Muscle of back (tissue), 13 donors: ENCODE measurements at places on chromosomes 5 and 9. TPM values are rescaled to one million over a fixed set of nuclear protein-coding genes. Genes with fewer than 3 reads are reported as not detected.

The TNFSF8 gene
- 0.60 TPM for polyA plus RNA-seq

The KCNV2 gene
- polyA plus RNA-seq = 0.08 TPM

The GPR21 gene
- 0.48 TPM for polyA plus RNA-seq

The SPATA31D4 gene
- polyA plus RNA-seq = not detected

The PCAT7 gene
- 2.2 TPM for polyA plus RNA-seq

The UBE2D2 gene
- 121 TPM for polyA plus RNA-seq

The GHR gene
- 22.6 TPM for polyA plus RNA-seq

The CER1 gene
- not detected for polyA plus RNA-seq

The ADAMTS2 gene
- 52.8 TPM for polyA plus RNA-seq

The PHF24 gene
- polyA plus RNA-seq = 0.12 TPM

The ALDH1A1 gene
- polyA plus RNA-seq = 31.9 TPM

The FAM151B gene
- 3.0 TPM for polyA plus RNA-seq

The MARCOL gene
- polyA plus RNA-seq = not detected

The PTGS1 gene
- polyA plus RNA-seq = 5.7 TPM

The CTSV gene
- polyA plus RNA-seq = 0.83 TPM

The IL33 gene
- 34.5 TPM for polyA plus RNA-seq

The ICE1 gene
- polyA plus RNA-seq = 24.6 TPM

The OMD gene
- 4.9 TPM for polyA plus RNA-seq

The HAND1 gene
- not detected for polyA plus RNA-seq

The CEL gene
- 2.4 TPM for polyA plus RNA-seq

The PTPRD gene
- 68.5 TPM for polyA plus RNA-seq

The SIT1 gene
- 0.72 TPM for polyA plus RNA-seq

The APBA1 gene
- polyA plus RNA-seq = 6.7 TPM

The CSF1R gene
- 26.4 TPM for polyA plus RNA-seq

The CHMP5 gene
- polyA plus RNA-seq = 74.6 TPM

The BRIX1 gene
- polyA plus RNA-seq = 33.1 TPM

The MAST4 gene
- polyA plus RNA-seq = 11.3 TPM

The DDX4 gene
- 0.12 TPM for polyA plus RNA-seq

The SPINK7 gene
- polyA plus RNA-seq = not detected

The CD274 gene
- 1.9 TPM for polyA plus RNA-seq

The PCDHGA9 gene
- 3.7 TPM for polyA plus RNA-seq

The NUTM2G gene
- 0.46 TPM for polyA plus RNA-seq

The TMEM167A gene
- polyA plus RNA-seq = 90.9 TPM

The CDH6 gene
- polyA plus RNA-seq = 3.2 TPM

The DRD1 gene
- not detected for polyA plus RNA-seq

The ZNF454 gene
- 4.1 TPM for polyA plus RNA-seq

The PCDHB8 gene
- 2.2 TPM for polyA plus RNA-seq

The SLC6A19 gene
- polyA plus RNA-seq = not detected

The SLCO4C1 gene
- 2.4 TPM for polyA plus RNA-seq

The ZNF300 gene
- 13.7 TPM for polyA plus RNA-seq

The FOXD4 gene
- 2.4 TPM for polyA plus RNA-seq
